ENCODE measurements at places on chromosomes 7 and 10. TPM values are rescaled to one million over a fixed set of nuclear protein-coding genes. Genes with fewer than 3 reads are reported as not detected.

The PLCE1 gene
- 0.47 TPM for total RNA-seq

The ODAD2 gene
- 9.7 TPM for total RNA-seq

The FANK1 gene
- 12.5 TPM for total RNA-seq

The SHH gene
- total RNA-seq: 0.03 TPM

The RAMP3 gene
- not detected for total RNA-seq

The ZNF467 gene
- 0.17 TPM for total RNA-seq

The WIPF3 gene
- 5.2 TPM for total RNA-seq

Data from neural progenitor cell (in vitro differentiated cells).